ENCODE measurements at places on chromosomes 2 and 18.

- no peak for DNase-seq
These were observed 791 bp upstream of the CYRIA start for GRCh38 chr2:16666449-16666801.

DNA sequence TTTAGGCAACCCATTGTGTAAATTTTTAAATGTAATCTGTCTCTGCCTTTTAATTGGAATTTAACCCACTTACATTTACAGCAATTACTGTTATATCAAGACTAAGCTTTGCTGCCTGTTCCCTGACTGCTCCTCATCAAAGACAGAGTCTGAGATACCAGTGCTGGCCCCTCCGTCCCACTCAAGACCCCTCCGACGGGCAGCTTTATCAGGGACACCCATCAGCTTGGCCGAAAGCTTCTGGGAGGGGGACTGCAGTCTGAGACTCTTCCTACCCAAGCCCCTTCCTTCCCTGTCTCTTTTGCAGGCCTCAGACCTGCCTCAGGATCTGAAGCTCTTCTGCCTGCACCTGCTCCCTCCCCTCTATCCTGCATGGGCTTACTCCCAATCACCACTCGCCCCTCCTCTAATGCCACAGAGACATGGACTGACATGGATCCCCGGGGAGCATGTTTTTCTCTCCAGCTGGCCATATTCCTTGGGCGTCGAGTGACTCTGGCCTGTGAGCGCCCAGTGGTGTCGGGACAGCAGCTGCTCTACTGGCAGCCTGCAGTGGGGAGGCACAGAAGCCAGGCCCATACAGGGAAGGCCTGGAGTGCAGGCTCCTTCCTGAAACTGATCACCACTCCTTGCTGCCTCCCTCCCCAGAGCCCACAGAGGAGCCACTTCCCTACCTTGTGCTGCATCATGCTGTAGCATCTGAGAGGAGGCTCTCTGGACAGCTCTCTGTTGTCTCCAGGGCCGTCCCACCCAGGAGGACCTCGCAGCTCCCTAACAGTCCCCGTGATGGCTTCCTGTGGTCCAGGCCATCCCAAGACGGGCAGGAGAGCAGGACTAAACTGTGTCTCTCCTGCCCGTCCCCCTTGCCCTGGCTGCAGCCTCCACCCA lies 3.7 kb upstream of the KIF1A start:
- DNase-seq = no peak

DNA sequence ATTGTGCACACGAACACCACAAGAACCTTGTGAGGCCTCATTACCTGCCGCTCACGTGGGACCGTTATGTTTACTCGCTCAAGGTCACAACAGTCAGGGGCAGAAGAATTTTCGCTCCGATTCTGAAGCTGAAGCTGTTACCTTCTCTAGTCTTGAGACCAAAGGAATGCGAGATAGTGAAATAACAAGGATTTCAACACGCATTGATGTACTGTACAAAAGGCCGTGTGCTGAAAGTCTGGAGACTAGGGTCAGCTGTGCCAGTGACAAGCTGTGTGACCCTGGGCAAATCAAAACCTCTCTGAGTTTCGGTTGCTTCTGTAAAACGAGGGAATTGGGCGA lies 583 bp downstream of the NEMP2 start:
- DNase-seq = no peak

- no peak for DNase-seq
These were observed 33.1 kb downstream of the ADRA2B start for GRCh38 chr2:96083064-96083939.

GRCh38 chr2:238743243-238744065 lies 104.4 kb upstream of the TWIST2 start:
- no peak for DNase-seq

- no peak for DNase-seq
These were observed 33.4 kb downstream of the EMX1 start for GRCh38 chr2:72950558-72951255.

DNA sequence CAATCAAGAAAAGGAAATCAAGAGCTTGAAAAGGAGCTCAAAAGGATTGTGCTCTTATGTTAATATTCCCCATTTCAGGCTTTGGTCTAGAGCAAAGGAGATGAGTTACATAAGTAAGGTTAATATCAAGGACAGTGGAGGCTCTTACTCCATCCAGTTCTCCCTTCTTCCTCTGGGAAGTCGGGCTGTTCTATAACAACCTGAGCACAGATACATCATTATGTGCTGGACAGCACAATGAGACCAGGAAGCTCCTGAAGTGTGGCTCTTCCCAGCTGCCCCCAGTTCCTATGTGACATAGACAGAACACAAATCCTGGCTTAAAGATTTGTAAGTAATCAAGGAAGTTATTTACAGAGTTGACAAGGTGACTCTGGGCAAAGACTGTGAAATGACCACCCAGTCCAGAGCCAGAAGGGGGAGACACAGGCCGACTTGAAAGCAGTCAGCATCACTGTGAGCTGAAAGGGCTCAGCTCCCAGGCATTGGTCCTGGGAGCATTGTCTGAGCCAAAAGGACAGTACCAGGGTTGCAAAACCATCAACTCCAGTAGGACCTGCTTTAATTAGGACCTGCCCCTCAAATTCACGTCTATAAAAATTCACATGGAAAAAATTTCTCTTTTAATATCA lies 917.6 kb upstream of the ACVR2A start:
- no peak for DNase-seq

DNA sequence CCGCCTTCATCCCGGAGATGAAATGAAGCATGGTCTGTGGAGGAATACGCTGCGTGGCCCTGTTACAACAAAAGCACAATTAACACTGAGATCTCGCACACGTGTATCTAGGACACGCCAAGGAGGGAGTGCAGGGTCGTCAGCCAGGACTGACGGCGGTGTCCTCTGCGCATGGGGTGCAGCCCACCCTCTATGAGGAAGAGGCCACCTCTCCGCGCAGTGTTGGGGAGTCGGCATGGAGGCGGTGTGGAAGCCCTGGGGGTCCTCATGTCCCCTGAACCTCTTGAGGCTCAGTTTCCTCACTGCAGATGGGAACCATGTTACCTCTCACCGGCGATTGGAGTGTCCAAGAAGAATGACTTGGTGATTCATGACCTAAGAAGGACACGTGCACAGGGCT lies 86.0 kb upstream of the ZNF236 start:
- DNase-seq = no peak

DNA sequence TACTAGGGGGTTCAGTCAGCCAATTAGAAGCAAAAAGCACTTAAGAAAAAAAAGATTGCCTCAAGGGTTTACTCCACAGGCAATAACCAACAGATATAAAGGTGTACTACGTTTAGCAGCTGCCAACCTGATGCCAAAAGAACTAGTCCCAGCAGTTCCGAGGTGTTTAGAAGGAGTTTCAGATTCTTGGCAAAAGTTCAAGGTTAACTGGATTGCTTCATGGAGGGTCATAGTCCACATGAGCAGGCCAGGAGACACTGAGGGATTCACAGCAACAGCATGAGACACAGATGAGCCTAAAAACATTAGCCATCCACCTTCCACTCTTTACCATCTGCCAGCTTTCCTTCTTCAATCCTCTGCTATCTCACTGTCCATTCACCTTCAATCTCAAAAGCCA lies 4.9 kb upstream of the DNAH7 start:
- no peak for DNase-seq

DNA sequence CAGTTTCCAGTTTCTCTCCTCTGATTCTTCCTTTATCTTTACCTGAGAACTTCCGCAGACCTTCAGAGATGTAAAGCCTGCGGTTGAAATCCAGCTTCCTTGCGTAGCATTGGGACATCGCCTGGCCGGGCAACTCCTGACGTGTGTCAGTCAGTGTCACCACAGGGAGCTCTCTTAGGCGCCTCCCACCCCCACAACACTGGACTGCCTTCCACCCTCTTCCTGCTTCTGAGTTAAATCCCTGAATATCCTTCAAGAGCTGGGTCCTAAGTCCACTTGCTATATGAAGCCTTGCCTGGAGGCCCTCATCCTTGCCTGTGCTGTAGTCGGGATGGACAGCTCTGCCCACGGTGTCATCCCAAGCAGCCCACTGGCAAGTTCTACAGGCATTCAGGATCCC lies 179.4 kb downstream of the SEPTIN10 start:
- DNase-seq = no peak

DNA sequence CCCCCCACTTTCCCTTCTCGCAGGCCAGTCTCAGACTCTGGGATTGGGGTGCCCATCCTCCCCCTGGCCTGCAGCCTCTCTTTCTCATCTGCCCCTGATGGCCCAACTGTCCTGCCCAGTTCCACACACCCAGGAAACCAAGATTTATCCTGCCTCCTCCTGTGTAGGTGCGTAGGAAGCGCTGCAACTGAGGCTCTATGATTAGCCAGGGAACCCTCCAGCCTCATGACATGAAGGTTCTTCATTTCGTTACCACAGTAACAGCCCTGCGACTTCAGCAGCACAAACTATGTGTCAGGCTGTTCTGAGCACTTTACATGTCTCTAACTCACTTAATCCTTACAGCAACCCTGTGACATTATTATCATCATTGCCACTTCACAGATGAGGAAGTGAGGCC lies 305.9 kb downstream of the CELF4 start:
- DNase-seq = no peak

- no peak for DNase-seq
These were observed 103.8 kb upstream of the CCDC150 start for GRCh38 chr2:196535742-196536141.

- no peak for DNase-seq
These were observed 1.0 kb downstream of the EPHA4 start for GRCh38 chr2:221571025-221571550.

- DNase-seq = no peak
These were observed 42.7 kb downstream of the RRM2 start for GRCh38 chr2:10165282-10165681.

GRCh38 chr2:223494496-223494895 lies 107.7 kb downstream of the SCG2 start:
- no peak for DNase-seq

DNA sequence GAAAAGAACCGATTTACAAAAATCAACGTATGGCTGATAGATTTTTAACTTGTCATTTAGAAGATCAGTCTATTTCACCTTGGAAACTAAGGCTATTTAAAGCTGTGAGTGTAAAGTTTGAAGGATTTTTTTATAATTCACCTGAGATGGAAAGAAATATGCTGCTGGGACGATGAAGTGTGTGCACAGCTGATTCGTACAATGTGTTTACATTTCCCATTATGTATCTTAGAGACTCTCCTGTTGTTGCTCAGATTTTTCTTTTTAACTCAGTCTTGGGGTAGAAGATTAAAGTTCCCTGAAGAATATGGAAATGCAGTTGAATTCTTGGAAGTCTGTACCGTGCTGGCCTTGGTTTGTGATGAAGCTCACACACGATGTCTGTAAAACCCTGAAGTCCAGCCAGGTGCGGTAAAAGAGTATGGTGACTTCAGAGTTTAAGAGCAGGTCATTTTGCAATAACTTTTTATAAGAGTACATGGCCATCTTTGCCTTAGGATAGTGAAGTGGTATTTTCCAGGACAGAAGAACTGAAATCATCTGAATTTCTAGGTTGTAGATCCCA lies 250.1 kb downstream of the PRKCE start:
- DNase-seq = no peak

- DNase-seq = no peak
These were observed 47.7 kb upstream of the SELENOI start for GRCh38 chr2:26298286-26298637.

DNA sequence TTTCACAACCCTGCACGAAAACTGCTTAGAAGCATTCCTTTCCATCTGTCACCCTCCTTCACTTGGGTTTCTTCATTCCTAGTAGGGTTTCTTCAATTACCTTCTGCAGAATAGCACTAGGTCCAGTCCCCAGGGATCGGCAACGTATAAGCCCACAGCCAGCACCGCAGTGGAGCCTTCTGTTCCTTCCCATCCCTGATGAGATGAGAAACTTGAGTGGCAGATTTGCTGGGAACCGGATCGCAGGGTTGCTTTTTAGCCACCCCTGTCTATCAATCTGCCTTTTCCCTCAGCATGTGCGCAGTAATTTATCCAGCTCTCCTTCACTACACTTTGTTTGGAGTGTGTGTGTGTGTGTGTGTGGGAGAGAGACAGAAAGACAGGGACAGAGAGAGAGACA lies 94.2 kb downstream of the CD8B2 start:
- DNase-seq = no peak

DNA sequence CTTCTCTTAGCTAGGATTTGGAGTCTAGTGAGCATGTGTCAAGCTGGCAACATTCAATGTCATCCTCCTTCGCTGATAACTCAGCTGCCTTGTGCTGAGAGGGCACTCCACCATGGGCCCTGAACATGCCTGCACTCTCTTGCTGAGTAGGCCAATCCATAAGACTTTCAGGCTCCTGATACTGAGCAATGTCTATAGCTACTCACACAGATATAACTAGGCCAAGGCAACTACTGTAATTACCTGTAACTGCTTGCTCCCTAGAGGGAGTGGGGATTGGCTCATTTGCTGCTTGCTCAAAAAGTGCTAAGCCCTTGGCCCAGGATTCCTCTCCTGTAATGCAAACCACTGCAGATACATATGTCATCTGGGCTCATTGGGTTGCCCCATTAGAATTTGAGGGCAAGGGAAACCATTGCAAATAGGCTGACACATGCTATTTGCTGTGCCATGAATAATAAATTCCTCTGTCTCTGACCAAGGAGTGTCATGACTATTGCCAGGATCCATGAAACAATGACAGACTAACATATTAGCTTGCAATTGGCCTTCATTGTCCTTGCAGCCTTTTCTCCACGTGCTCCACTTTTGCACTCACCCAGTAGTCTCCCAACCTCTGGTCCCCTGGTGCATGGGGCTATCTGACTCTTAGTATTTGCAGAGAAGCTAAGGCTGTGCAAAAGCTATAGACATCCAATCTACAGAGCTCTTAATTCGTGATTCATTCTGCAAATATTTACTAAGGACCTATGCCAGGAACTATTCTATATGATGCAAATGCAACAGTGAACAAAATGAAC lies 36.9 kb upstream of the BMPR2 start:
- no peak for DNase-seq

DNA sequence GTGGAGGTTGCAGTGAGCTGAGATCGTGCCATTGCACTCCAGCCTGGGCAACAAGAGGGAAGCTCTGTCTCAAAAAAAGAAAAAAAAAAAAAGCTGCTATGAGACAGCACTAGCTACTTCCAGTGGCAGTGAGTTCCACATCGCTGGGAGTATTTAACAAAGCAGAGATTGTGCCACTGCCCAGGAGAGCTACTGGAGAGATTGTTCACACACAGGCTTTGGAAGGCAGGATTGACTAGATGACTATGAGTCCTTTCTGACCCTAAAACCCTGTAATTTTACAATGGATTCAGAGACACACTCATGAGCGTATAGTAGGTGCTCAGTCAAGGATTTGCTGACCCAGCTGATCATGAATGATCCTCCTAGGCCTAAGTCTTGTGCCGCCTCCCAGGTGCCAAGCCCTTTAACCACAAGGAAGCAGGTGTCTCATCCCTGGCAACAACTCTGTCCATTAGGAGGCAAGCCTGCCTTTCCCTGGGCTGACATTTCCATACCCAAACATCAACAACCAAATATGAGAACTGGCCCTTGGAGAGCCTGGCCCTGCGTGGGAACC lies 45.0 kb upstream of the ODC1 start:
- DNase-seq = no peak

DNA sequence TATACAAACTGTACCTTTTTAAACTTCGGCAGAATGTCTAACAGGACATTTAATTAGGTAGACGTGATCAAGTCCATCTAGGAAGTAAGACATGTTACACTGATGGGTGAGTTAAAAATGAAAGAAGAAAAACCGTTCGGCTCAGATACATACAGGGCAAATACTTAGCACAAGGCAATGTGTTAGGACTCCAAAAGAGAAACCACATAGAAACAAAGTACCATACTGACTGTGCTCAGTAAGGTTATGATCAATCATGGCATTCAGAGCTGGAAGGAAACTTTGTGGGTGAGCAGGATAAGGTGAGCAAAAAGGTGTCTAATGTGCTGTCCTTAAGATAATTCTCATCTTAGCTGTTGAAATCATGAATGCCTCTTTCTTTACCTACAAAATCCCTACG lies 211.9 kb downstream of the STK39 start:
- no peak for DNase-seq

- DNase-seq = no peak
These were observed 129.7 kb downstream of the WDSUB1 start for GRCh38 chr2:159156834-159157233.

All from NCI-H187 treated with DMSO at 0.1 percent for 48 hours (cell line).